ENCODE measurements at places on chromosomes 4 and X.

DNA sequence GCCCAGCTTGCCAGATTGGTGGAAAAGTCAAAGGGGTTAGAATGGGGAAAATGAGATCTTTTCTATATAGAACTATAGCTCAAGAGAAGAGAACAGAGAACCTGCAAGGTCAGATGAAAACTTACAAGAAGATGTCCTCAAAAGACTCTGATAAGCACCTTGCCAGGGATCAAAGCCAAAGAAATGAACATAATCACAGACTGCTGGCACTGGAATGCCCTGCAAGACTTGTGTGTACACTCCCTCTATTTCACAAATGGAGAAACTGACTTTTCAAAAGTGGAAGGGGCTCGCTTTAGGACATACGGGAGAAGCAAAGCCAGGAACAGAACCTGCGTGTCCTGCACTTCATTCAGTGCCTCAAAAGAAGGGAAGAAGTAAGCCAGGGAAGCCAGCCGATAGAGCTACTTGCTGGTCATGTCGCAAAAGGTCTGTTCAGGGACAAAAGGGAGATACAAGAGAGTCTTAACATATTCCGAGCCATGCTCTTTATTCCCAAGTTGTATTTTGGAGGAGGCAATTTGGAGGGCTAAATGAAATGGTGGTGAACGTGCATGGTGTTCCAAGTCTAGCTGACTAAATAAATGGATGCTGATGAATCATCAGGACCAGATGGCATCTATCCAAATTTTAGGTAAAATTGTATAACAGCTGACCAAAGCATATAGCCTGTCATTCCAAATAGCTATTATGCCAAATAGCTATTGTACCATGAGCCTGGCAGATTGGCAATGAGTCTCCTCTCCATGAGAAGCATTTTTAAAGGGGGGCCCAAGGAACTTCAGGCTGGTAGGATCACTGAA, 175.6 kb upstream of the GPC4 start:
- DNase-seq: no peak

- no peak for DNase-seq
Measured at GRCh38 chr4:153502584-153502983, 36.4 kb downstream of the TMEM131L start.

DNA sequence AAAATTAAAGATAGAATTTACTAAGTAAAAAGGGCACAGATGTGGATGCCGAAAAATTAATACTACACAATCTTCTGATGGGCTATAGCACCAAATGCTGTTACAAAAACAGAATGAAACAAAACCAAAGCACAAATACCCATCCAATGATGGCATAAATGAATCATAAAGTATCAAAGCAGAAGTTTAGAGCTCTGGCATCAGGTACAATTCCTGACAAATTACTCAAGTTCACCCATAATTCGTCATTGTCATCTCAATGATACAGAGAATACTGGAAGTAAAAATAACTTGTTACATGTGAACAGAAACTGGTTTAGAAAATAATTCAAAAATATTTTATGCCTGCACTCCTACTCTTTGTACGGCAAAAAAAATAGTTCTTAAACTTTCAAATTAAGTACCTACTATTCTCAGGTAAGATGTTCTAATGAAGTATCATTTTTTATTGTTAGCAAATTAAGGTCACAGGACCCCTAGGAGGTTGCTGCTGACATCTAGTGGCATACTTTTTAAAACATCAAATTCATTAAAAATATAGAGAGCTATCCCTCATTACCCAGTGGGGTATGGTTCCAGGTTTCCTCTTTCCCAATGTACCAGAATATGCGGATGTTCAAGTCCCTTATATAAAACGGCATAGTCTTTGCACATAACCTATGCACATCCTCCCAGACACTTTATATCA, 126.1 kb downstream of the INPP4B start:
- DNase-seq: no peak

- DNase-seq: no peak
Measured at GRCh38 chr4:40617872-40618271, 11.8 kb downstream of the RBM47 start.

GRCh38 chr4:112604589-112604988, 32.1 kb downstream of the ZGRF1 start:
- peak; percentile 8 for DNase-seq

DNA sequence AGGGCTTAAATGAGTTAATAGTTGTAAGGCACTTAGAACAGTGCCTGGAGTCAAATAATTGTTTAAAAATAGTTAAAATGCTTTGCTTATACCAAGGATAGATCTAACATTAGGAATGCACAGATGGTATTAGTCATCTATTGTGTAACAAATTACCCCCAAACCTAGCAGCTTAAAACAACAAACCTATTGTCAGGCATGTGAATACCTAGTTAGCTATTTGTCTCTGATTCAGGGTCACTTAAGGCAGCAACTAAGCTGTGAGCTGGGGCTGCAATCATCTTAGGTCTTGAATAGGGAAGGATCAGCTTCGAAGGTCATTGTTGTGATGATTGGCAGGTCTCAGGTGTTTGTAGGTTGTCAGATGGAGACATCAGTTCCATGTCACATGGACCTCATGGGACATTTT, 42.4 kb upstream of the AGA start:
- no peak for DNase-seq

Data from effector CD4-positive, alpha-beta T cell (primary cell).